Sciatic nerve (tissue), 2 donors: ENCODE measurements at places on chromosomes 2 and 18.

DNA sequence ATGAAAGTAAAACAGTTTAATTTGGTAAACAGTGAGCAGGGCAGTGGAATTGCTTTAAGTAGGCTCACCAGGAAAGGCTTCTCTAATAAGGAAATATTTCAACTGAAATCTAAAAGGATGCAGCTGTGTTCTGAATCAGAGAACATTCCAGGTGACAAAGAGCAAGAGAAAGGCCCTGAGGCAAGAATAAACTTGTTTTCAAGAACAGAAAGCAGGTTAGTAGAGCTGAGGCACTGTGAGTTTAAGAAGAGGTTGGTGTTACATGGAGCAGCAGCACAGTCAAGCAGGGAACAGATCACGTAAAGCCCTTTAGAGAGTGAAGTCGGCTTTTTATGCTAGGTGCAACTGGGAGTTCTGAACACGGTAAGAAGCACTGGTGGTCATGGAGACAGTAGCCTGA, 57.0 kb upstream of the SCN1A start:
- DNase-seq, result no peak

DNA sequence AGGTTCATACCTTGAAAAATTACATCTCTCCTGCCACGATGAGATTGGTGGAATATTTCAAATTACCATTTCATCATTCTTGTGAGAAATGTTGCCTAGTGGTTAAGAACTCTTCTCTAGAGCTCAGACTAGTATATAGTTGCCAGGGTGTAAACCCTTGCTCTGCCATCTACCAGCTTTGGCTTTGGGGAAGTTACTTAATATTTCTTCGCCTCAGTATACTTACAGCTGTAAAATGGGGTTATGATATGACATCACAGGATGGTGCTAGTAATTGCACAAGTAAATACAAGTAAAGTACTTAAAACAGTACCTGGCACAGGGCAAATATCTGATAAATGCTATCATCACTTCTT, 1.5 kb downstream of the SPOPL start:
- DNase-seq, result no peak

DNA sequence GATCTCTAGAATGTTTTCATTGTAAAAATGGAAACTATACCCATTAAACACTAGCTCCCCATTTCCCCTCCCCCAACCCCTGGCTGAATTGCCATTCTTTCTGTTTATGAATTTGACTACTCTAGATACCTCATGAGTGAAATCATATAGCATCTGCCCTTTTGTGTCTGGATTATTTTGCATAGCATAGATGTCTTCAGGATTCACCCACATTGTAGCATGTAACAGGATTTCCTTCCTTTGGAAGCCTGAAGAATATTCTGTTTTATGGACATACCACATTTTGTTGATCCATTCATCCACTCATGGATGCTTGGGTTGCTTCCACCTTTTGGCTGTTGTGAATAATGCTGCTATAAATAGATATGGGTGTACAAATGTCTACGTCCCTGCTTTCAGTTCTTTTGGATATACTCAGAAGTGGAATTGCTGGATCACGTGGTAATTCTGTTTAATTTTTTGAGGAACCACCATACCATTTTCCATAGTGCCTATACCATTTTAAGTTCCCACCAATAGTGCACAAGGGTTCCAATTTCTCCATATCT, 7.7 kb upstream of the ASB1 start:
- no peak for DNase-seq

GRCh38 chr2:203682688-203683130, 23.7 kb upstream of the CD28 start:
- no peak for DNase-seq

- DNase-seq, result no peak
These were observed 315.1 kb downstream of the RDH14 start for GRCh38 chr2:18245375-18245774.

DNA sequence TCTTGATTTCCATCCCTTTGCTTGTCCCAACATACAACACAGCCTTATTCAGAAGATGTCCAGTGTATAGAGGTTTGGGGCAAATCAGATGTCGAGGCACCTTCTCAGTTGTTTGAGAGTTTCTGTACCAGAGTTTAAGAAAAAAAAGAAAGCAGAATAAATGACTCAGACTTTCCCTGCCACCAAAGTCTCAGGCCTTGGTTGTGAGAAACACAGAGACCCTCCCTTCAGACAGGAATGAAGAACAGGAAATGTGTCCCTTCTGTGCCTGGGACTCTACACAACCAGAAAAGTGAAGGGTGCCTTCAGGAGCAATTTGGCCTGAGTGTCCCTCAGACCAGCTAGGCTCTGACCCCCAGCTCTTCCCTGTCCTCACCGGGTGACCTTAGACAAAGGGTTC, 37.3 kb upstream of the REL start:
- no peak for DNase-seq

- no peak for DNase-seq
These were observed 1307.8 kb upstream of the TMEFF2 start for GRCh38 chr2:193502363-193503035.

- DNase-seq, result peak; percentile 59
These were observed 447 bp downstream of the TRAF3IP1 start for GRCh38 chr2:238320648-238321281.

DNA sequence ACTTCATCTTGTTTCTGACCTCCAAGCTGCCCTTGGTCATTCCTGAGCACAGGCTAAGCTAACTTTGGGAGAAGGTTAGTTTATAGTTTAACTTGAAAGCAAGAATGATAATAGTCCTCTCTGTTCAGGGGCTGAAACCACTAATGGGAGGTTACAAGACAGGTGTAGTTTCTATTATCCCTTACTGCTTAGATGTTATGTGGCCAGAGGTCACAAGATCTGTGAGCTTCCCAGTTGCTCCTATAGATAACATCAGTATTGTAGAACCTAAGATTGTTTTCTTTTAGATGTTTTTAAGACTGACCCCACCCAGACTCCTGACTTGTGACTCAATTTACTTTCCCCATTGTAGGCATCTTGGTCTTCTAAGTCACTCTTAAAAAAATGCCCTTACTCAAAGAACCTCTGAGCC, 94.8 kb upstream of the LPIN2 start:
- no peak for DNase-seq

- no peak for DNase-seq
These were observed 54.5 kb upstream of the GPR45 start for GRCh38 chr2:105186967-105187498.

- no peak for DNase-seq
These were observed 272.1 kb downstream of the NAPG start for GRCh38 chr18:10797896-10798295.

GRCh38 chr2:18674309-18674708, 84.9 kb upstream of the NT5C1B start:
- DNase-seq, result no peak

DNA sequence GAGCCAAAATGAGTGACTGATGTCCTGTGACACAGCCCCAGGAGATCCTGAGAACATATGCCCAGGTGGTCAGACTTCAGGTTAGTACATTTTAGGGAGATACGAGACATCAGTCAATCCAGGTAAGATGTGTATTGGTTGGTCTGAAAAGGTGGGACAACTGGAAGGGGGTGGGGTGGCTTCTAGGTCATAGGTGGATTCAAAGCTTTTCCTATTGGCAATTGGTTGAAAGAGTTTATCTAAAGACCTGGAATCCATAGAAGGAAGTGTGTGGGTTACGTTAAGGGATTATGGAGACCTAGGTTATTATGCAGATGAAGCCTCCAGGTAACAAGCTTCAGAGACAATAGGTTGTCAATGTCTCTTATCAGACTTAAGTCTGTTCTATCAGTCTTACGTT, 136.5 kb downstream of the ZNF532 start:
- no peak for DNase-seq

- DNase-seq, result peak; percentile 83
These were observed 4.8 kb upstream of the TMEM37 start for GRCh38 chr2:119426801-119427395.

DNA sequence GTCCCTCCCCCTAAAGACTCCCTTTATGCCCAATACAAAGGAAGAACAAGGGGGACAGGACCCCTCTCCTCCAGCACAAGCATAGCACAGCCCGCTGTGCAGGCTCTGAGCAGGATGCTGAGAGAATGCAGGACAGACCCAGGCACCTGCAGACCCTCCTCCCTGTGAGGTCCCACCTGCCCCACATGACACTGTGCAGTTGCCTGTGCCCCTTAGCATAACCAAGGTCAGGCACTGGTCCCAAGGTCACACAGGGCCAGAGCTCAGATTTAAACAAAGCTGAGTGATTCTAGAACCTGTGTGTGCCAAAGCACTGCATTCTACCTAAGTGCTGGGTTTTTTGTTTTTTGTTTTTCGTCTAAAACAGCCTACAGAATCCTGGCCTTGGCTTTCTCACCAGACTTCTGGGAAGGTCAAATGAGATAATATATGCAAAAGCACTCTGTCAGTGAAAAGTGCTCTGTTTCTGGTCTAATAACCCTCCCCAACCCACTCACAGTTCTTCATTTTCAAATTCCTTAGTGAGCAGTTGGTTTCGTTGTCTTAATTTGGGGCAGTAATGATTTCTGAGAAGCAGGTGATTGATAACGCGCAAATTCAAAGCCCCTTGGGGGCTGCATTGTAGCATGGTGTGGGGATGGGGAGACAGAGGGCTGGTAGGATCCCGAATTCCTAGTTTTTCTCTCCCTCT, 125.7 kb downstream of the KCTD1 start:
- no peak for DNase-seq

DNA sequence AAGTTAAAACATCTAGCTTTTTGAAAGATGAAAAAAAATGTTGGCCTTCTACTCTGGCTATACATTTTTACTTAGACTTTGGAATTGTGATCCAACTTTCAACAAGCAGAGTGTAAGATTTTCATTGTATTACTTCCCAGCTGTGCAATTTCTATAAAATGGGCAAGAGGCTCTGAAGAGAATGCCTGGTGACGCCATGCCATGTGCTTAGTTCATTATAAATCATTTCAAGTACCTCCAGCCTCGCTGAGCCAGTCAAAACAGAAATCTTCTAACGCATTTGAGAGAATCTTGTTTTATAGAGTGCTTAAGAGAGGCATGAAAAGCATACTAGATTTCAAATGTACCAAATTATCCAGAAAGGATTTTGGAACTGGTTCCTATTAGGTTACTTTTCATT, 10.1 kb upstream of the STK17B start:
- no peak for DNase-seq

DNA sequence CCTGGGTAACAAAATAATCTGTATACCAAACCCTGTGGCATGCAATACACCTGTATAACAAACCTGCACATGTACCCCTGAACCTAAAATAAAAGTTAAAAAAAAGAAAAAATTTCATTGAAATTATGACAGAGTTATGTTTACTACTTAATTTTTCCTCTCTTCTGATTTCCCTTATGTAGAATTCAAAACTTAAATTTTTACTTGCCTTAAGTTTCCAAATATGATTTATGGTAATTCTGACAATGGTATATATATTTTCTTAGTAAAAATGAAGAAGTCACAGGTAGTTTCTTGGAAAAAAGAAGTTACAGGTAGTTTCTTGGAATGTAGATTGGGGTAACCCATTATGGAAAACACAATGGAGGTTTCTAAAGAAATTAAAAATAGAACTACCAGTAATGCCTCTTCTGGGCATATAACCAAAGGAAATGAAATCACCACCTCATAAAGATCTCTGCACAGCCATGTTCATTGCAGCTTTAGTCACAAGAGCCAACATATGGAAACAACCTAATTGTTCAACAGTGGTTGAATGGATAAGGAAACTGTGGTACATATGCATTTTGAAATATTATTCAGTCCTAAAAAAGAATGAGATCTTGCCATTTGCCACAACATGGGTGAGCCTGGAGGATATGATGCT, 164.9 kb downstream of the BABAM2 start:
- DNase-seq, result no peak

- DNase-seq, result no peak
These were observed 84.9 kb downstream of the PDCL3 start for GRCh38 chr2:100647709-100648108.

- DNase-seq, result no peak
These were observed 60.7 kb upstream of the BOD1L2 start for GRCh38 chr18:57086163-57086562.

DNA sequence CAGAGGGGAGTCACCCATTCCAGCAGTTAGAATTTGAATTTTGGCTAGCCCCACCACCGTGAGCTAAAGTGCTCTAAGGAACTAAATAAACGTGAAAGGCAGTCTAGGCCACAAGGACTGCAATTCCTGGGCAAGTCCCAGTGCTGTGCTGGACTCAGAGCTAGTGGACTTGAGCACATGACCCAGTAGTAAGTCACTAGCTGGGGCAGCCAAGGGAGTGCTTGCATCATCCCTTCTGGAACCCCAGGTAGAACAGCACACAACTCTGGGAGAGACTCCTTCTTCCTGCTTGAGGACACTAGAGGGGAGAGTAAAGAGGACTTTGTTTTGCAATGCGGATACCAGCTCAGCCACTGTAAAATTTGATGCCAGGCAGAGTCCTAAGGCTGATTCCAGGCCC, 672.2 kb downstream of the CPS1 start:
- no peak for DNase-seq

GRCh38 chr2:219662566-219662965, 35.1 kb downstream of the SLC4A3 start:
- no peak for DNase-seq

- DNase-seq, result no peak
These were observed 37.6 kb downstream of the PPP1R1C start for GRCh38 chr2:182023235-182023634.

- DNase-seq, result peak; percentile 42
These were observed 29.6 kb upstream of the ALPP start for GRCh38 chr2:232348936-232349335.

DNA sequence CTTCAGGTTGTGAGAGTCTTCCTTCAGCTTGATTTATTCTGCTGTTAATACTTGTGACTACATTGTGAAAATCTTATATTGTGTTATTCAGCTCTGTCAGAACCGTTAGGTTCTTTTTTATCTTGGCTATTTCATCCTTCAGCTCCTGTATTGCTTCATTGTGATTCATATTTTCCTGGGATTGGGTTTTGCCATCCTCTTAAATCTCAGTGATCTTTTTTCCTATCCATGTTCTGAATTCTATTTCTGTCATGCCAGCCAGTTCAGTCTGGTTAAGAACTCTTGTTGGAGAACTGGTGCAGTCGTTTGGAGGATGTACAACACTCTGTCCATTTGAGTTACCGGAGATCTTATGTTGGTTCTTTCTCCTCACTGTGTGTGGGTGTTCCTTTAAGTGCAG, 19.1 kb downstream of the MSTN start:
- DNase-seq, result no peak

GRCh38 chr2:190304404-190304803, 15.2 kb downstream of the HIBCH start:
- DNase-seq, result no peak

GRCh38 chr18:13810950-13811485, 12.9 kb upstream of the MC5R start:
- no peak for DNase-seq

DNA sequence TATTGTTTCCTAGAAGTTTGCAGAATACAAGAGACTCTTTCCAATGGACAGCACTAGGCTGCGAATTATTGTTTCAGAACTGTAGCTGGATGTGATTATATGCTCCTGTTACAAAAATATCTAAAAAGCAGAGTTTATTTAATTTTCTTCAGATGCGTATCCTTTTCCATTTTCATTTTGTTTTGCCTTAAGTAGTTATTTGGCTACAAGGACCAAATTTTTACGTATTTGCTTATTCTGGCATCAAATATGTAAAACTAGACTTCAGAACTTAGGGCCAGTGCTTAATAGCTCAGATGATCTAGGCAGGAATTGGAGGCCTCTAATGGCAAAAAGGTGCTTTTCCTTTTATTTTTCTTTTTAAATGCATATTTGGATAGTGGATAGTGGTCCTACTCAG, 18.7 kb downstream of the MEP1B start:
- DNase-seq, result no peak

GRCh38 chr2:217551252-217551899, 451.4 kb downstream of the TNS1 start:
- no peak for DNase-seq
